ENCODE measurements at places on chromosomes 3 and 15. TPM values are rescaled to one million over a fixed set of nuclear protein-coding genes. Genes with fewer than 3 reads are reported as not detected.

BUB1B gene
- 2.1 TPM for total RNA-seq

RCN2 gene
- 39.9 TPM for total RNA-seq

SLC7A14 gene
- total RNA-seq: not detected

SERPINI2 gene
- total RNA-seq: 2.2 TPM

ARPP21 gene
- total RNA-seq: not detected

SAXO2 gene
- total RNA-seq: not detected

GP5 gene
- total RNA-seq: 0.08 TPM

MANF gene
- total RNA-seq: 46.9 TPM

PFKFB4 gene
- 1.2 TPM for total RNA-seq

TM4SF18 gene
- total RNA-seq: 13.8 TPM

TNFSF10 gene
- 12.6 TPM for total RNA-seq

METTL6 gene
- total RNA-seq: 7.8 TPM

GRCh38 chr3:42094691-42095391, 3.7 kb downstream of the TRAK1 start:
- peaks cover 4% of the 10 kb centered on the region for H3K36me3 ChIP-seq
- H3K4me1 ChIP-seq: no peaks in the 10 kb centered on the region
- H3K4me3 ChIP-seq: no peak overlapping the region
- DNase-seq: no peak

- H3K27me3 ChIP-seq: no peaks in the 10 kb centered on the region
- H3K36me3 ChIP-seq: no peaks in the 10 kb centered on the region
- no peaks in the 10 kb centered on the region for H3K4me1 ChIP-seq
Observed at GRCh38 chr3:166279636-166280035, 442.4 kb upstream of the BCHE start.

- H3K4me1 ChIP-seq: peaks cover 18% of the 10 kb centered on the region
- H3K27ac ChIP-seq: no peak overlapping the region
- peaks cover 73% of the 10 kb centered on the region for H3K36me3 ChIP-seq
- DNase-seq: no peak
- no peak overlapping the region for H3K4me3 ChIP-seq
- H3K27me3 ChIP-seq: no peaks in the 10 kb centered on the region
Observed at GRCh38 chr3:52405601-52406110, 39.2 kb downstream of the SEMA3G start.

GRCh38 chr3:64225695-64226499, 631 bp upstream of the PRICKLE2 start:
- H3K27ac ChIP-seq: peak overlapping the region; percentile 79
- H3K4me1 ChIP-seq: no peaks in the 10 kb centered on the region
- peak overlapping the region; percentile 43 for H3K4me3 ChIP-seq
- no peaks in the 10 kb centered on the region for H3K27me3 ChIP-seq

- no peak for DNase-seq
- no peak overlapping the region for H3K4me3 ChIP-seq
- no peak overlapping the region for H3K27ac ChIP-seq
- no peaks in the 10 kb centered on the region for H3K36me3 ChIP-seq
Observed at GRCh38 chr15:55721554-55722185, 21.3 kb downstream of the PRTG start.

DNA sequence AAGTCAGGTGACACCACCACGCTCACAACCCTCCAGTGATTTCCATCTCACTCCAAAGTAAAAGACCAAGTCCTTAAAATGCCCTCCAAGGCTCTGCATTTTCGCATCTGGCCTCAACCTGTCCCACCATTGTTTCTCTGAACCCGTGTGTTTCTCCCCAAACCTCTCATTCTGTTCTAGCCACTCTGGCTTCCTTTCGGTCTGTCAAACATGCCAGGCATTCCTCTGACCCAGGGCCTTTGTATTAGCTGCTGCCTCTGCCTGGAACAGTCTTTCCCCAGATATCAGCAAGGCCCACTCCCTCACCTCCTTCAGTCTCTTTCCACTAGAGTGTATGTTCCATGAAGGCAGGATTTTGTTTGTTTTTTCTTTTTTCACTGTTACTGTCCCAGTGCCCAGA, 16.0 kb downstream of the MAP2K5 start:
- no peaks in the 10 kb centered on the region for H3K4me1 ChIP-seq
- DNase-seq: no peak
- H3K27ac ChIP-seq: no peak overlapping the region
- H3K4me3 ChIP-seq: no peak overlapping the region

- H3K36me3 ChIP-seq: no peaks in the 10 kb centered on the region
- no peak for DNase-seq
- H3K27me3 ChIP-seq: no peaks in the 10 kb centered on the region
- H3K27ac ChIP-seq: no peak overlapping the region
Observed at GRCh38 chr3:102106416-102107097, 257.2 kb downstream of the NFKBIZ start.

- no peak overlapping the region for H3K27ac ChIP-seq
- H3K4me1 ChIP-seq: no peaks in the 10 kb centered on the region
- no peak for DNase-seq
Observed at GRCh38 chr15:23866832-23867231, 179.7 kb upstream of the NDN start.

GRCh38 chr3:49841806-49842205, 14.6 kb downstream of the TRAIP start:
- H3K36me3 ChIP-seq: no peaks in the 10 kb centered on the region
- DNase-seq: no peak
- H3K4me1 ChIP-seq: no peaks in the 10 kb centered on the region
- no peak overlapping the region for H3K27ac ChIP-seq
- no peak overlapping the region for H3K4me3 ChIP-seq

DNA sequence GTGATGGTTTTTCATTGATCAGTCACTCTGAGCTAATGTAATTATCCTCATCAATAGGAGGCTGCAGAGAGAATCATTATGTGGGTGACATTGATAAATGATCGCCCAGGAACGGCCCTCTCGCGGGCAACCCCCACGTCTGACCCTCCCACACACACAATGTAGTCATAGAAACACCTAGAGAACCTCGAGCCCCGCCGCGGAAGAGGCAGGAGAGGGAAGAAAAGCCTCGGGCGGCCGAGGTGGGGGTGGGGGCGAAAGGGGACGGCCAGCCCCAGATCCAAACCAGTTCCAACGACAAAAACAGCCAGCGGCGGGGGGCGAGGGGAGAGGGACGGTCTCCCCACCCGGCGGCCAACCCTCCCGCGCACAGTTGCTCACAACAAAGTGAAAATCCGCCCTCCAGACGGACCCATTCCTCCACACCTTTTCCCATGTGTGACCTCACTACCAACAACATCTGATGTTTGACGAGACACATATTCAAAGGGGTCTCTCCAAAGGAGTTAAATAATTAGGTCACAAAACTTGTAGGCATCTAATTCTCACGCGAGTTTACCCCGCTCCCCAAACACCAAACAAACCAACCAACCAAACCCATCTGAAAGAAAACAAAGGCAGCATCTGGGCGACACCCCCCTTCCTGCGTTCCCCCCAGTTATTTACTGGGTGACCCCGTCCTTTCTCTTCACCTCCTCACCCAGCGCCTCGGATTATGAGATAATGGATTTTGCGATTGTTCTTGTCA, 213.0 kb downstream of the MEIS2 start:
- H3K4me3 ChIP-seq: peak overlapping the region; percentile 37
- H3K4me1 ChIP-seq: peaks cover 30% of the 10 kb centered on the region

- no peaks in the 10 kb centered on the region for H3K27me3 ChIP-seq
- no peaks in the 10 kb centered on the region for H3K4me1 ChIP-seq
- DNase-seq: no peak
- no peak overlapping the region for H3K4me3 ChIP-seq
- no peak overlapping the region for H3K27ac ChIP-seq
Observed at GRCh38 chr3:131786386-131786785, 248.4 kb downstream of the CPNE4 start.

GRCh38 chr3:140742116-140742515, 64.3 kb downstream of the TRIM42 start:
- DNase-seq: no peak
- H3K27me3 ChIP-seq: no peaks in the 10 kb centered on the region
- no peak overlapping the region for H3K4me3 ChIP-seq
- no peaks in the 10 kb centered on the region for H3K4me1 ChIP-seq

DNA sequence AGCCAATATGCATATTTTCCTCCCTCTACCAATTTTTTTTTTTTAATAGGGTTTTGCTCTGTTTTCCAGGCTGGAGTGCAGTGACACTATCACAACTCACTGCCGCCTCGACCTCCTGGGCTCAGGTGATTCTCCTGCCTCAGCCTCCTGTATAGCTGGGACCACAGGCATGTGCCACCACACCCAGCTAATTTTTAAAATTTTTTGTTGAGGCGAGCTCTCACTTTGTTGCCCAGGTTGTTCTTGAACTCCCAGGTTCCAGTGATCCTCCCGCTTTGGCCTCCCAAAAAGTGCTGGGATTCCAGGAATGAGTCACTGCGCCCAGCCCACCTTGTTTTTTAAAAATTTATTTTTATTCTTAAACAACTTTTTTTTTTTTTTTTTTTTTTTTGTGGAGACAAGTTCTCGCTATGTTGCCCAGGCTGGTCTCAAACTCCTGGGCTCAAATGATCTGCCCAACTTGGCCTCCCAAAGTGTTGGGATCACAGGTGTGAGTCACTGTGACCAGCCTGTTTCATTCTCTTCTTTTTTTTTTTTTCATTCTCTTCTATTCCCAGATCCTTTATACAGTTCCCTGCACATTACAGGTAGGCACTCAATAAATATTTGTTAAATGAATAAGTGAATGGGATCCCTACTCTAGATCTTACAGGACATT, 40.5 kb upstream of the PIK3CB start:
- H3K27me3 ChIP-seq: no peaks in the 10 kb centered on the region
- no peak overlapping the region for H3K27ac ChIP-seq
- no peak overlapping the region for H3K4me3 ChIP-seq

GRCh38 chr3:14141144-14141543, 16.3 kb downstream of the TMEM43 start:
- H3K27ac ChIP-seq: peak overlapping the region; percentile 93
- H3K4me1 ChIP-seq: peaks cover 81% of the 10 kb centered on the region
- no peak overlapping the region for H3K4me3 ChIP-seq
- H3K36me3 ChIP-seq: peaks cover 54% of the 10 kb centered on the region
- H3K27me3 ChIP-seq: no peaks in the 10 kb centered on the region

- H3K27me3 ChIP-seq: peaks cover under 1% of the 10 kb centered on the region
- no peak for DNase-seq
- peaks cover 16% of the 10 kb centered on the region for H3K4me1 ChIP-seq
- H3K36me3 ChIP-seq: no peaks in the 10 kb centered on the region
- H3K4me3 ChIP-seq: no peak overlapping the region
Observed at GRCh38 chr15:51625236-51625635, 2.7 kb upstream of the DMXL2 start.

- no peaks in the 10 kb centered on the region for H3K27me3 ChIP-seq
- DNase-seq: no peak
- no peaks in the 10 kb centered on the region for H3K4me1 ChIP-seq
- H3K4me3 ChIP-seq: no peak overlapping the region
Observed at GRCh38 chr3:74217467-74217866, 397.0 kb downstream of the CNTN3 start.

DNA sequence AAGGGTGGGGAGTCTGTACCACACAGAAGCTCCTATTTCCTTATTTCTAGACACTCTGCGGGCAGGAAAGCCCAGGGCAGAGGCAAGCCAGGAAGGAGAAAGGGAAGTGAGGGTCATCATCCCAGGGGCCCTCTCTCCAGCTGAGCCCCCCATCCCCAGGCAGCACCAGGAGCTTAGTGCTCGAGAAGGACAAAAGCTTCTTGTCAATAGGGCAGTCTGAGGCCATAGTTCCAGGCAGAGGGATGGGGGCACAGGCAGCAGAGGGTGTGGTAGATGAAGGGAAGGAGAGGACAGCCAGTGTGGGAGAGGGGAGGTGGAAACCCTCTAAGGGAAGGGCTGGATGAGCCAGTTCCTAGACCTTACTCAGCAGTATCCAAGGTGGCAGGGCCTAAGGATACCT, 2.7 kb downstream of the MAP1A start:
- H3K27me3 ChIP-seq: no peaks in the 10 kb centered on the region
- H3K4me1 ChIP-seq: peaks cover 38% of the 10 kb centered on the region
- H3K4me3 ChIP-seq: no peak overlapping the region
- no peak overlapping the region for H3K27ac ChIP-seq

DNA sequence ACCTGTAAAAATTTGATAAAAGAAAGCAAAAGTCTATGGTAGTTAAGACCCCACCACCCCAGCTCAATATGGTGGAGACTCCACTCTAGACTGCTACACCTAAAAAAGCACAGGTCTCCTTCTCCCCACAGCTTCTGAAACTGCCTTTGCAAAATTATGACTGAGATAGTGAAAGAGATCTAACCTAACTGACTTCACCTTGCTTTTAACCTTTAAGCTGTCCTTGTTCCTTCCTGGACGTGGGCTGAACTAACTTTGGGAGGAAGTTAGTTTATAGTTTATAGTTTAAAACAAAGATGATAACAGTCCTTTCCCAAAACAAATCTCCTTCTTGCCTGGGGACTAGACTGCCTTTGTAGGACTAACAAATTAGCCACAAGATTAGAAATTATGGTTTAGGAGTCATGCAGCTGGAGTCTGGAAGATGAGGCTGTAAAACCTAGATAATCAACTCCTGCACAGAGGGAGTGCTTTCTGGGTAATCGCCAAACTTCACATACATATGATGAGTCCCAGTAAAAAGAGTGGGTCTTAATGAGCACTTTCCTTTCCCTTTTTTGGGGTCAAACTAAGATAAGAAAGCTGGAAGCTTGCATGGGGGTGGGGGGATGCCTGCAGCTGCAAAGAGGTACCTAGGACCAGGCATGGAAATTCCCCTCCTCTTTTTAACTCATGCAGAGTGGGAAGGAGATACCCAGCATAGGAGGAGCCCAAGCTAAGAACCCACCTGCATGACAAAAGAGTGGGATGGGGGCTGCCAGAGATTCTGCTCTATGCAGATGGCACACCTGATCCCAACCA, 17.5 kb downstream of the CCR8 start:
- no peaks in the 10 kb centered on the region for H3K36me3 ChIP-seq
- no peak overlapping the region for H3K27ac ChIP-seq
- no peaks in the 10 kb centered on the region for H3K4me1 ChIP-seq
- no peak for DNase-seq
- H3K4me3 ChIP-seq: no peak overlapping the region
- no peaks in the 10 kb centered on the region for H3K27me3 ChIP-seq

DNA sequence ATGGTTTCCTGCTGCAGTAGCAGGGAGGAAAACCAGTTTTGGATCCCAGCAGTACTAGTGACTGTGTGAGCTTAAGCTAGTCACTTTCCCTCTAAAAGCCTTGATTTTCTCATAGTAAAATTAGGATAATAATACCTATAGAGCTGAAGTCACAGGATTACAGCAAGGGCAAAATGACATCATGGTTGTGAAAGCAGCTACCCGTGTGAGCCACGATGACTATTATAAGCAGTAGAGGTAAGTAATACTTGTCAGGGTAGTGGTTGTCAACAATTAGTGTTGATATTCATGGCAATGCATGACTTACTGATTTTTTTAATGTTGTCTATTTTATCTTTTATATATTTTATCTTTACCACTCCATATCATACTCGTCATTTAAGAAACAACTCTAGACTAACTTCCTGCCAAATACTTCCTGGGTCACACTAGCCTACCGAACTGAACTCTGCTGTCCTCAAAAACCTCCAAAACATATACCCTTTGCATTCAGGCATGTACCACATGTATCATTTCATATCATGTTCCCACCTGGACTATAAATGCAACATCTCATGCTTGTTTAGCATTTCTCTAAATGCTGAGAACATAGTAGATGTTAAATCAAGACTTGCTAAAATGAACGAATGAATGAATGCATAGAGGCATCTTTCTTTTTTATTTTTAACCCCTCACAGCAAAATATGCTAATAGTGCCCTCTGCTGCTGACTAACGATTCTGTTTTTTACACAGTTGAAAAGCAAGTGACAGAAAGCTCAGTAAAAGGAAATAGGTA, 172.6 kb downstream of the P3H2 start:
- H3K27ac ChIP-seq: no peak overlapping the region
- no peaks in the 10 kb centered on the region for H3K36me3 ChIP-seq
- H3K27me3 ChIP-seq: no peaks in the 10 kb centered on the region
- no peak for DNase-seq
- H3K4me1 ChIP-seq: no peaks in the 10 kb centered on the region
- no peak overlapping the region for H3K4me3 ChIP-seq
